ENCODE measurements at places on chromosomes 5 and 9. TPM values are rescaled to one million over a fixed set of nuclear protein-coding genes. Genes with fewer than 3 reads are reported as not detected.

- no peak for DNase-seq
Observed at GRCh38 chr5:5572010-5572865, 149.8 kb downstream of the ICE1 start.

DNA sequence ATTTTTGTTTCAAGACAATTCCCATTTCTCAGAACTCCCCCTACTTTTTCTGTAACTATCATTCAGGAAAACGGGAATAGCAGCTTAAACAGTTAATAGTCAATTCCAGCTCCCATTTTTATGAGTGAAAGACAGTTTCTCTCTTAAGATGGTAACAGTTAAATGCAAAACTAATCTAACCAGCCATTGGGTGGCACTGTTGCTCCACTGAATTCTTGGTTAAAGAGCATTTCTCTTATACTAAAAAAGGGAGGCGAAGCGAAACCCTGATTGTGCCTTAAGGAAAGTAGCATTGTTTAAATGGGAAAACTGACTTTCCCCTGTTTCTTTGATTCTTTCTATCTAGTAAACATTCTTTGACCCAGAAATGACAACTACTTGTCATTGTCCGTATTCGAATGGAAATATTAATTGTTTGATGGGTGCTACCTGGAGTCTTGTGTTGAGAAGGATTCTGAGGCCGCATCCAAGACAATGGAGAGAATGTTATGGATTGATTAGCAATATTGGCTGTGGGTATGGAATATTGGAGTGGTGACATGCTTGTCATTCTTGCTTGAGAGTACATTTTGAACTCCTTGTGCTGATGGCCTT is 507.8 kb downstream of the MAT2B start:
- DNase-seq = peak; percentile 92

The HNRNPH1 gene
- total RNA-seq = 458 TPM

The IL9 gene
- total RNA-seq = not detected

- peak; percentile 41 for DNase-seq
Observed at GRCh38 chr9:136010615-136011361, 49.6 kb upstream of the UBAC1 start.

DNA sequence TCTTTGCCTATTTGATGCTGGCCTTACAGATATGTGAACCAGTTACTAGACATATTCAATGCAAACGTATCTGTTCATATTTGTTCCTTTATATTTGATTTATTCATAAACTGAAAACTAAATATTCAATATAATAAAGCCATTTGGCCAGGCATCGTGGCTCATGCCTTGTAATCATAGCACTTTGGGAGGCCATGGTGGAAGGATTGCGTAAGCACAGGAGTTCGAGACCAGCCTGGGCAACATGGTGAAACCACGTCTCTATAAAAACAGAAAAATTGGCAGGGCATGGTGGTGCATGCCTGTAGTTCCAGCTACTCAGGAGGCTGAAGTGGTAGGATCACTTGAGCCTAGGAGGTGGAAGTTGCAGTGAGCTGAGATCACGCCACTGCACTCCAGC is 49.2 kb upstream of the CTNNAL1 start:
- DNase-seq = no peak

DNA sequence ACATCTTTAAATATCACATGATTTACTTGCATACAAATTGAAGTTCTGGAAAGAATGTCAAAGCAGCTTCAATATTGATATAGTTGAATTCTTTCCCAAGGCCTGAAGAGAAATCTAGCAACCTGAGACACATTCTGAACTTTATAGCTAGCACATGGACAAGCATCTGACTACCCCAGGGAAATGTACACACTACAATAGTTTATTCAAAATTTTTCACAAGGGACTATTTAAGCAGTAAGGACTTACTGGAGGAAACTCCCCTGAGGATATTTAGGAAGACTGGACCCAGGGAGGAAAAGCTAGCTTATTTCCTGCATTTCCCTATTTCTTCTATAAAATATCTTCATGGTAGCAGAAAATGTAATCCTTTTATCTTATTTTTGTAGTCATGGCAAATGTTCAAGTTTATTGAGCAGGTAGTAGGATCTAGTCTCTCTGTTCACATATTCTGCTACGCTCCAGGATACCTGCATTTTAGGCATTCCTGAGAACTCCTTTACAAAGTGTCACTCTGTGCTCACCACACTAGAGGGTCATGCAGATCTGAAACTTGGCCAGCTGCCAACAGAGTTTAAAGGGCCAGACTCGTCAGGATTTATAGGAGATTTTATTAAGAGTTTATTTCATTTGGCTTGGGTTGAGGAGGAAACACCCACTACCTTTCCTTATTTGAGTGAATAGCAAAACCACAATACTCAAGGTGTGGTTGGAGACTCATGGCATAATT is 348.4 kb upstream of the FTMT start:
- no peak for DNase-seq

DNA sequence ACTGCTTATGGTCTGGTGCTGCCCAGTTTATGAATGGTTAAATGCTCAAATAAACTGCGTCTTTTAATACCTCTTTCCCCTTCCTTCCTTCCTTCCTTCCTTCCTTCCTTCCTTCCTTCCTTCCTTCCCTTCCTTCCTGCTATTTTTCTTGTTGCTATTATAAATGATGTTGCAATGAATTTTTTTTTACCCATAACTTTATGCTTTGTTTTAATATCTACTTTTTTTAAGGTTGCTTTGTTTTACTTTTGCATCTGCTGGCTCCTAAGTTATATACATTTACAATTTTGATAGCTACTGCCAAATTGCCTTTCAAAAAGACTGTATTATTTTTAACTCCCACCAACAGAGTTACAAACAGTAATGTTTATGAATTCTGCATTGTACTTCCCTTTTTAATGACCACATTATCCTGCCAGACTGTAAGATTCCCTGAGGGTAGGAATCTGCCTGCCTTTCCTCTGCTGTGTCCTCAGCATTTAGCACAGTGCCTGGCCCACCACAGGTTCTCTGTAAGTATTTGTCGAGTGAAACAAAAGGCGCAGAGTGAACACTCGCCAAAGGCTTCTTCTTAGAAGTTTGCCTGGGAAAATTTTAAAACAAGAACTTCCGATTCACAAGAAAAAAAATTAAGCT is 36.9 kb downstream of the KIF4B start:
- no peak for DNase-seq

- DNase-seq = no peak
Observed at GRCh38 chr5:122757285-122757684, 17.6 kb upstream of the SNX2 start.

The GABRA6 gene
- total RNA-seq = under 0.01 TPM

GRCh38 chr5:120330558-120330957 is 133.5 kb upstream of the PRR16 start:
- no peak for DNase-seq

DNA sequence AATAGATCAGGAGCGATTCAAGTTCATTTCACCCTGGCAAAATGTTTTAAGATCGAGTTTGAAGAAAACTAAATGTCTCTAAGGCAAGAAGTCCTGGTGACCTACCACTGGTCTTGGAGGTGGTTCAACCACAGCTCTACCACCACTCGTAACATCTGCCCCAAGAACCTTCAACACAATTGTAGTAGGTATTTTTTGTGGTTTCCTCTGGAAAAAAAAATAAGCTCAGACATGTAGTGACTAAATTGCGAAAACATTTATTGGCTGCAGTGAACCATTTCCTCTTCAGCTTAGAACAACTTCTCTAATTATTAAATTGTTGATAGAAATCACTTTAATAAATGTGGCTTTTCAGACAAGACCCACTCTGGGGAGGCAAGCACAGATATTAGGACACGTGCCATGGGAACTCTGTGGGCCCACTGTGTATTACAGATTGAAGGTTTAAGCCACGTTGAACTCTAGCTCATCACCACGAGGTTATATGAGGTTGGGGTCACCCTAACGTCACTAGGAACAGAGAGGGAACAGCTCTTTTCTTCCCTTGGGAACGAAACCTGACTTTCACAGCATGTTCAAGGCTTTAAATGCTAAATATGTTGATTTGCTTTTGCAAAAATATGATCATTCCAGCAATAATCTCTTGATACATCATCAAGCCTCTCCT is 142.9 kb downstream of the HSD17B3 start:
- no peak for DNase-seq

The CTNND2 gene
- not detected for total RNA-seq

DNA sequence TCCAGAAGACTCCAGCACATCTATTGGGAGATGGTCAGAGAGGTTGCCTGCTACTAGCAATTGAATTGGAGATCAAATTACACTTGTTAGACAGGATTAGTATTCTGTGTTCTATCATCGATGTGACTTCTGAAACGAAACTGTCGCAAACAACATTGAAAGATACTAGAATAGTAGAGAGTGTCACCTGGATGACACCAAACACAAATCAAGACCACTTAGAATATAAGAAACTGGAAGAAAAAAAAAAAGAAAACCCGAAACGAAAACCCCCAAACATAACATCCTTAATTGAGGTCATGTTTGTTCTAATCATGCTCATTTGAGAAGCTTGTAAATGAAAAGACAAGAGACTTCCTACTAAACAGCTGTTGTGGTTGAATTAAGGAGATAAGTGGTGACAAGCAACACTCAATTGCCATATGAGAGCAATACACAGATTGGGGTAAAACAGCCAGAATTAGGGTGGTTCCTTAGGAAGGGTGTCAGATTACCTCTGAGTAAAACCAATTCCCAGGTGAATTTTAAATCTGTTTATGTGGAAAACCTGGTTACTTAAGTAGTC is 97.6 kb downstream of the BASP1 start:
- no peak for DNase-seq

The TMEM174 gene
- not detected for total RNA-seq

The WHRN gene
- total RNA-seq = 0.20 TPM

The PCDHB14 gene
- 1.1 TPM for total RNA-seq

The MTX3 gene
- total RNA-seq = 3.3 TPM

DNA sequence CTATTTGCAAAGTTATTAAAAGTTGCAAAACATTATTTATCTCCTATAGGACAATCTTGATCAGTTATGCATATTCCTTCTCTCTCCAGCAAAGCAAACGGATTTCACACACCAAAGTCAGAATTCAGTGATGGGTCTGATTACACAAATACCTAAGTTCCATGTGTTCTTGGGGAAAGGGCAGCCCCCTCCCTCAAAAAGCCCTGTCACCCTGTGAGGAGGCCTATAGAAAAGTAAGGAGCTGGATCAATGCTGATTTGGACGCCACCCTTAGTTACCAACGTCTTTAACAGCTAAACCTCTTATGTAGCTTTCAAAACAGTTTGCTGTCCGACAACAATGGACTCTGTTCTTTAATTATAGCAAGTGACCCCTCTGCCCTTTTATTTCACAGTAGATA is 6.4 kb downstream of the ZNF608 start:
- DNase-seq = no peak

DNA sequence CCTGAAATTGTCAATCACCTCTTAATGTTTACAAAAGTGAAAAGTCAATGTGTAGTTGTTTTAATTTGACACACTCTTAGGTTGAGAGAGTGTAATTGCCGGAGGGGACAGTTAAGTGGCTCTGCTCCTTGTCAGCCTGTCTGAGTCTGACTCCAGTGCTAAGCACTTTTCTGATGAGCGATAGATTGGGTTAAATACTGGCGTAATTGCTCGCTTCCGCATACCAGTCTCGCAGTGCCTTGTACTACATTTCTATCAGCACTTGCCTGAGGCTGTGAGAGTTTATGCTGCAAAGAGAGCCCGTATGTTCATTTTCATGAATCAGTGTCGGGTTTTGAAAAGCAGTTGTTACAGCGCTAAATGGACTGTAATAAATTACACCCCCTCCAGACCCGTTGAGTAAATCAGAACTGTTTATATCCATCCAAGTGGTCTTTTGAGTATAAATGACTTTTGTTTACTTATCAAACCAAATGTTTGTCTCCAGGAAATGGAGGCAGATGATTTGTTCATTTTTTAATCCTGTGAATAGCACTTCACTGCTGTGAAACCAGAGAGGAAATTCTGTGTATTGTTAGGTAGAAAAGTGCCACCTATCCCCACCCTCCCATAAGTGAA is 41.0 kb upstream of the DMRT3 start:
- DNase-seq = no peak

The ENTPD8 gene
- total RNA-seq = under 0.01 TPM

The PAPPA gene
- total RNA-seq = 0.44 TPM

GRCh38 chr9:23538461-23539003 is 287.5 kb downstream of the ELAVL2 start:
- DNase-seq = no peak

- DNase-seq = peak; percentile 63
Observed at GRCh38 chr9:121895818-121896544, 197.1 kb downstream of the TTLL11 start.

DNA sequence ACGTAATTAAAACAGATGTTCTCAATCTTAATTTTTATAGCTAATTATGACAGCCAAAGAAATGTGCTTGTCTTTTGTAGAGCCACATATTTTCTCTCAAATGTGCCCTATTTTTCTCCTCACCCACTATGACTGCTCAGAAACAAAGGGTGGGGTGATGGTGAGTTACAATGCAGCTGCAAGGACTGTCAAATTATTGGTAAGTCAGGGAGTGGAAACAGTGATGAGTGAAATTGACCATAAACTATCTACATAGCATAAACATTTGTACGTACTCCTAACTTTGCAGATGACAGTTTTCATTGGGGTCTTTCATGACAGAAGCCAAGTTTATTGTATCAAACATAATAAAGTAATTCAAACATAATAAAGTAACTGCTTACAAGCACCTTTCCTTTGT is 215.9 kb downstream of the MCTP1 start:
- DNase-seq = no peak

The LCP2 gene
- 0.22 TPM for total RNA-seq

- DNase-seq = peak; percentile 13
Observed at GRCh38 chr5:87002485-87002884, 265.2 kb upstream of the RASA1 start.

The PLCXD3 gene
- 0.20 TPM for total RNA-seq

DNA sequence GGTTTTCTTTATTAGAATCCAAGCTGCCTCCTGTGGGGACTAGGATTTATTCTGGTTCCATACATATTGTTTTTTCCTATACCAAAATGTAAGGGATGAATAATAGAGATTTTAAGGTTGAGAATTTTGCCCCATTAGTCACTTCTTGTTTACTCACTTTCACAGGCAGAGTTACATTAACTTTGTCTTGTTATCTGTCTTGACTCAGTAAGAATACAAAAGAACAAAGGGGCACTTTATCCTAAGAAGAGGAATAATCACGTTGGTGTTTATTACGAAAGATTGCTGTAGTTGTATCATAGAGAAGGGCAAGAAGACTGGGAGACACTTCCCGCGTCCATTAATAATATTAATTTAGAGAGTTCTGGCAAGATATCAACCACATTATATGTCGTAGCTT is 599.7 kb upstream of the FTMT start:
- no peak for DNase-seq

DNA sequence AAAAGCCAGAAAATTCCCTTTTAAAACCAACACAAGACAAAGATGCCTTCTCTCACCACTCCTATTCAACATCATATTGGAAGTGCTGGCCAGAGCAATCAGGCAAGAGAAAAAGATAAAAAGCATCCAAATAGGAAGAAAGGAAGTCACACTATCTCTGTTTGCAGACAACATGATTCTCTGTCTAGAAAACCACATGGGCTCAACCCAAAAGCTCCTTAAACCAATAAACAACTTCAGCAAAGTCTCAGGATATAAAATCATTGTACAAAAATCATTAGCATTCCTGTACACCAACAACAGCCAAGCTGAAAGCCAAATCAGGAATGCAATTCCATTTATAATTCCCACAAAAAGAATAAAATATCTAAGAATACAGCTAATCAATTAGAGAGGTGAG is 112.0 kb downstream of the ADAMTSL1 start:
- DNase-seq = no peak
